ENCODE measurements at places on chromosomes 13 and 19.

DNA sequence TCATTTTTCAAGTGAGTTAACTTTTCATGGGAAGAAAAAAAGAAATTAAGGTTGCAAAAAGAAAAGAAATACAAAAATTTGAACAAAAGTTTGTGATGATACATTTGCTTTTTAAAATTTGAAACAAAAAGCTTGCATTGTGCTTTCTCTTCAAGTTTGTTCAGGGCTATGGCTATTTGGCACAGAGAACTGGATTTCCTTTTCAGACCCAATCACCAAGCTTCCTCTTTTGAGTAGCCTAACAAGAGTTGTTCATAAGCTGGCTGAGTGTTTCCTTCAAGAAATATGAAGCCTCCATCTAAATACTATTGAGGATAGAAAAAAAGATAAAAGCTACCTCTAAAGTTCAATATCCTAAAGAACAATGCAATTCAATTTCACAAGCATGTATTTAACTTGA lies 787.8 kb downstream of the LIG4 start:
- DNase-seq: no peak

- DNase-seq: no peak
These were observed 1.2 kb upstream of the ACP7 start for GRCh38 chr19:39082745-39083598.

- DNase-seq: no peak
These were observed 406.5 kb downstream of the FOXO1 start for GRCh38 chr13:40259899-40260298.

DNA sequence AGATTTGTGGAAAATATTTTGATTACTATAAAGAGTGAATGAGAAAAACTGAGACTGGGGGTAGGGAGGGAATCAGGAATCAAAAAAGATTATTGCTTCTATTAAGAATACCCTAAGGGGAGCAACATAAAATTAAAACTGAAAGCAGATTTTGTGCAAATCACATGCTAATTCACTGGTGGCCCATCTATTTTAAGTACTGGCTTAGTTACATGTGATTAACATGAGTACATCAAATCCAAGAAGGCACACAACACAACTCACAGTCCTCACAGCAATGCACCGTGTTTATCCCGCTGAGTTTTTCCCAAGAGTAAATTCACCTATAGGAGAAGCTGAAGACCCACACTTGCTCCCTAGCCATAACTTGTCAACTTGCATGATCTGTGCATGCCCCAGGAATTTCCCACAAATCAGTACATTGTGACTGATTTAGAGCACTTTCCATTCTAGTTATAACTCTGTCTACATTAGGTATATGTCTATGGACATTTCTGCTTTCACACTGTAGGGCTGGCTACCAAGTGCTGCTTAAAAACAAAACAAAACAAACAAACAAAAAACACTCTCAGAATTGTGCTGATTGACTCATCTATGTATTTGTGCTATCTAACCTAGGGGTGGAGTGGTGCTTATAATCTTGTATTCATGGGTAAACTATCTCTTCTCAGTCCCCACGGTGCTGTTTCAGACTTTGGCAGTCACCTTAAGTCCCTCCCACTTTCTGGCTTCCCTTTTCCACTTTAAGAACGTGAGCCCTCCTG lies 24.3 kb downstream of the AMER2 start:
- no peak for DNase-seq

GRCh38 chr13:54845351-54845965 lies 1816.8 kb downstream of the OLFM4 start:
- no peak for DNase-seq

GRCh38 chr13:97435794-97436193 lies 1.8 kb downstream of the RAP2A start:
- DNase-seq: no peak
